ENCODE measurements at places on chromosomes 1 and 21. TPM values are rescaled to one million over a fixed set of nuclear protein-coding genes. Genes with fewer than 3 reads are reported as not detected.
A peak's percentile ranks its signal among the peaks of the same experiment; 100 is the strongest.

- no peaks in the 10 kb centered on the region for H3K27me3 ChIP-seq
- H3K4me3 ChIP-seq: peak overlapping the region; percentile 96
- peaks cover 3% of the 10 kb centered on the region for H3K4me1 ChIP-seq
- DNase-seq: no peak
These were observed 504 bp downstream of the SCCPDH start for GRCh38 chr1:246724731-246725095.

- no peaks in the 10 kb centered on the region for H3K4me1 ChIP-seq
- no peaks in the 10 kb centered on the region for H3K36me3 ChIP-seq
- H3K27ac ChIP-seq: no peak overlapping the region
- no peaks in the 10 kb centered on the region for H3K27me3 ChIP-seq
- no peak overlapping the region for H3K4me3 ChIP-seq
- DNase-seq: no peak
These were observed 59.8 kb downstream of the KIRREL1 start for GRCh38 chr1:158053276-158053675.

DNA sequence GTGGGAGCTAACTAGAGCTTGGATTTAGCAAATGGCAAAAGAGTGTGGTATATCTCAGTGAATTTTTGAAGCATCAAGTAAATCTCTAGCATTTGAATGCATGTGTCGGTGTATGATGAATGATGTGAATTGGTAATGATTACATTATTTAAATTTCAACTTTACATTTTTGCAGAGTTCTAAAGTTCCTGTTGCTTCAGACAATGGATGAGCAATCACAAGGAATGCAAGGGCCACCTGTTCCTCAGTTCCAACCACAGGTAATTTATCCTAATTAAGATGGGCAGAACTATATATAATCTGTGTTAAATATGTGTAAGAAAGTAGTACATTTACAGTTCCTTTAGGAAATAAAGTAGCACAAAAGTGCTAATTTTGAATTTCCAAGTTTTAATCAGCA, 75.6 kb downstream of the NEK7 start:
- H3K4me1 ChIP-seq: no peaks in the 10 kb centered on the region
- no peak overlapping the region for H3K27ac ChIP-seq
- H3K4me3 ChIP-seq: no peak overlapping the region
- no peaks in the 10 kb centered on the region for H3K36me3 ChIP-seq
- no peak for DNase-seq

GRCh38 chr21:45802956-45803617, 159.6 kb downstream of the PCBP3 start:
- H3K27me3 ChIP-seq: no peaks in the 10 kb centered on the region
- DNase-seq: no peak
- no peak overlapping the region for H3K4me3 ChIP-seq

DNA sequence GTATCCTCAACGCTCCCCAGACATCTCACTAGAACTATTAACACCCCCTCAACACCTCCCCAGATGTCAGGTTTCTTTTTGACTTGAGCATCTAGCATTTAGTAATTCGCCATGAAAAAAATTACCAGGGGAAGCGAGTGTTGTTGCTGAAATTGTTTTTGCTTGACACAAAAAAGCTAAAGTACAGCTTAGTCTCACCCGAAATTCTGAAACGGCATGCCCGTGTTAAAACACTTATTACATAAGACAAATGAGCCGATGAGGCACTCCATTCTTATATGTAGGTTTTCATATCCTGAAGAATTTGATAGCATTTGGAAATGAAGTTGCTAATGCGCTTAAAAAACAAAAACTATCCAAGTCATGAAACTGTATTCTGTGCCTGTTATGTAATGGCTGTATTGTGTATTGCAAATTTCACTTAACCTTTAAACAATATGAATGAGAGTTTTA, 1.3 kb upstream of the NRIP1 start:
- H3K4me1 ChIP-seq: peaks cover 6% of the 10 kb centered on the region
- no peaks in the 10 kb centered on the region for H3K27me3 ChIP-seq
- H3K27ac ChIP-seq: peak overlapping the region; percentile 94
- peak; percentile 48 for DNase-seq

The SPATA1 gene
- 2.7 TPM for polyA plus RNA-seq

The LHX8 gene
- polyA plus RNA-seq: not detected

The TRIM45 gene
- 1.9 TPM for polyA plus RNA-seq

The OR10T2 gene
- polyA plus RNA-seq: not detected
